ENCODE measurements at places on chromosomes 11 and 22. TPM values are rescaled to one million over a fixed set of nuclear protein-coding genes. Genes with fewer than 3 reads are reported as not detected.

DNA sequence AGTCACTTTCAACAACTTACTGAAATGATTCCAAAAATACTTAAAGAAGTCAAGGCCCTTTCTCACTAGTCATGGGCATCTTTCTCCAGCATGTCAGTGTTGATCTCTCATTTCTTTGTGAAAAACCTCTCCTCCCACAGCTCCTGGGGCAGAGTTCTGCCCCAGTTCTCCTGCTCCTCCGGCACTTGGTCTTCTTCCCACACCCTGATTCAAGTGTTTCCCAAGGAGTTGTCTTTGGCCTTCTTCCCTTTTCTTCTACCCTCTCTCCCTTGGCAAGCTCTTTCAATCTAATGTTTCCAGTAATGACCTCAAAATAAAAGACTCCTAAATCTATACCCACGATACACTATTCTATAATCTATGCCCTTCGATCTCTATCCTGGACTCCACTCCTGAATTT lies 42.1 kb upstream of the CCDC34 start:
- DNase-seq, result no peak

GRCh38 chr11:10792385-10793068 lies 16.2 kb downstream of the EIF4G2 start:
- DNase-seq, result peak; percentile 80

DNA sequence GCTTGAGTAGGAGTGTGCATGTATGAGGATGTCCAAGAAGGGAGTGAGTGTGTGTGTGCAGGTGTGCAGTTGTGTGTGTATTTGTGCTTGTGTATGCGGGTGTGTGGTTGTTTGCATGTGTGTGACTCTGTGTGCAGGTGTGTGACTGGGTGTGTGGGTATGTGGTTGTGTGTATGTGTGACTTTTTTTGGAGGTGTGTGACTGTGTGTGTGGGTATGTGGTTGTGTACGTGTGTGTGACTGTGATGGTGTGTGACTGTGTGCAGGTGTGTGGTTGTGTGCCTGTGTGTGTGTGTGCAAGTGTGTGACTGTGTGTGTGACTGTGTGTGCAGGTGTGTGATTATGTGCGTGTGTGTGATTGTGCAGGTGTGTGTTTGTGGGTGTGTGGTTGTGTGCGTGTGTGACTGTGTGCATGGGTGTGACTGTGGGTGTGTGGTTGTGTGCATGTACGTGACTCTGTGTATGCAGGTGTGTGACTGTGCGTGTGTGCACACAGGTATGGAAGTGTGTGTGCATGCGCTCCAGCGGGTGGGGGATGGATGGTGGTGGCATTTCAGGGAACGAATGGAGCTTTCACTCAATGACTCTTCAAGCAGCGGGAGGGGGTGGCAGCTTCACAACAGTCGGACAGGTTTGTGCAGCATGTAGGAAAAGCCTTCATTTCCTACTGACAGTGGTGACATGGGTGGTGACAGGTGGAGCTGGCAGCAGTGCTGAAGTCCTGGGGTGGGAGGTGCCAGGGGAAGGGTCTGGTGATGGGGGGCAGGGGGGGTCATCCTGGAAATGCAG lies 47.6 kb downstream of the CACNA1I start:
- DNase-seq, result no peak

GRCh38 chr11:14973621-14974514 lies 1.7 kb upstream of the CALCA start:
- no peak for DNase-seq

GRCh38 chr11:74141241-74141695 lies 29.5 kb downstream of the C2CD3 start:
- DNase-seq, result peak; percentile 65

GRCh38 chr22:31956360-31956759 lies 12.0 kb downstream of the YWHAH start:
- DNase-seq, result no peak

DNA sequence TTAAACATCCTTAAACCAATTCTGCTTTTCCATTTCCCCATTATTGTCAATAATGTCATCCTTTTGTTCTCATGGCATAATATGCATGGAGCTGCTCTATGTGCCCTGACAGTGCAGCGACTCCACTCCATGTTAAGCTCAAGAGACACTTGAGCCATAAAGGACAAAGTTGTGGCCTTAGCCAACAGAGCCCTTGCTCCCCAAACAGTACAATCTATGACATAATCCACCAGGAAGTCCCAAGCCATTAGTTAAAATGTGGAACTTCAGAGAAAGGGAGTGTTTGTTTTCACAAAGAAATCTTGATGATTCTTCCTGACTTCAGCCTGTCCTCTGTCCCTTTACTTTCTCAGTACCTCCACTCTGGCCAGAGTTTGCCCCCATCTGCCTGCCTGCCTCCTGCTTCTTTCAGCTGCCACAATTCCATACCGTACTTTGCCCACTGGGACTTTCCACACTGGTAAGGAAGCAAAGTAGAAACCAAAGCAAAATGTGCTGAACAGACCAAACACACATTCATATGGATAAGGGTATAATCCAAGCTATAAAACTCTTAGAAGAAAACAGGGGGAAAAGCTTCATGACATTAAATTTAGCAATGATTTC lies 46.3 kb upstream of the ZC3H12C start:
- DNase-seq, result no peak

GRCh38 chr11:95659088-95659487 lies 130.5 kb downstream of the FAM76B start:
- DNase-seq, result no peak

DNA sequence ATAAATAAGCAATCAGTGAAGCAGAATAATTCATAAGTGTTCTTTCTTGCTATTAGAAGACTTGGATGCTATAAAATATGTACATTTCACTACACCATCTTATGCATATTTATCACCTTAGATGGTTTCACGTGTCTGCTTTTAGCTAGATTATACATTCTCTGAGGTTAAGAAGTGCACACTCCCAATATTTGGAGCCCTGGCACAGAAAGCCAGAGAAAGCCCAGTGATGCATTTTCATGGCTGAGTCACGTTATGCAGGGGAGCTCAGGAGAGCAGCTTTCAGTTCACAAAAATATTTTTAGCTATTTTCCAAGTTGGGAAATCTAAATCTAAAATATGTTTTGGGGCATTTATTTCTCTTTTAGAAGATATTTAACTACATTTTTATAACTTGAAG lies 5.1 kb upstream of the TP53AIP1 start:
- no peak for DNase-seq

DNA sequence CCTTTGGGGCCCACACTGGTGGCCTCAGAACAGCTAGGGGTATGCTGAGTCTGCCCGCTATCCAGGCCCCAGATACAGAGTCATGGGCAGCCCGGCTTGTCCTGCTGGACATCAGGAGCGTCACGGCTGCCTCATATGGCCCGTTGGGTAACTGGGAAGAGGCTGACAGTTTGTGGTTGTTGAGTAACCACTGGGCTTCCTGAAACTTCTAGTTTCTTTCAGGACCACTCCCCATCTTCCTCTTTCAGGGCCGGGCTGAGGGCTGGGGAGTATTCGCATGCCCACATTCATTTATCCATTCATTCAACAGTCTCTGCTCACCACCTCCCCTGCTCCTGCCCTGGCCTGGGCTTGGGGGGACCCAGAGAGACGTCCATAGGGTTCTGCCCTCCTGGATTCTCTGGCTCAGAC lies 13.4 kb upstream of the P2RY2 start:
- no peak for DNase-seq

The TIGD3 gene
- 1.7 TPM for total RNA-seq

The GRK3 gene
- total RNA-seq, result 4.6 TPM

The TPCN2 gene
- 4.0 TPM for total RNA-seq
